ENCODE measurements at places on chromosomes 16 and 17. TPM values are rescaled to one million over a fixed set of nuclear protein-coding genes. Genes with fewer than 3 reads are reported as not detected.

Gene SGSH
- 181 TPM for total RNA-seq

Gene ZPBP2
- 0.84 TPM for total RNA-seq

Gene PSMD7
- 65.4 TPM for total RNA-seq

Gene TSPOAP1
- total RNA-seq = 56.1 TPM

Gene SLC52A1
- total RNA-seq = 0.16 TPM

Gene TLCD3B
- not detected for total RNA-seq

Gene WNT9B
- not detected for total RNA-seq

Gene TRIM25
- total RNA-seq = 45.9 TPM

DNA sequence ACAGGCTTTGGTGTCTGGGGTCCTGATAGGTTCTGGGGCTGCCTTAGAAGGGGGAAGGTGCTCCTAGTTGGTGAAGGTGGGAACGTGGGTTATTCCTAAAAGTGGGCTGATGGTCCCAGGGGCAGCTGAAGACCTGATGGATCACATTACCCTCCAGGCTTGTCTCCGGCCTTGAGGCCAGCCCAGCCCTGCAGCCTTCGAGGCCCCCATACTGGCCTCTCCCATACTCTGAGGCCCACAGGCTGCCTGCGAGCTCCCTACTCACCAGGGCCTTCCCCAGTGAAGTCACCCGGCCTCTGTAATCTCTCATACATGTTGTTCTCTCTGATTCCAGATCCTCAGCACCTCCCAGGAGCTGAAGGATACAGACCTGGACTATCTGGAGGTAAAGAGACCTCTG, 2.7 kb downstream of the RNF112 start:
- DNase-seq = no peak

GRCh38 chr17:18246880-18247612, 11.5 kb downstream of the FLII start:
- DNase-seq = no peak

DNA sequence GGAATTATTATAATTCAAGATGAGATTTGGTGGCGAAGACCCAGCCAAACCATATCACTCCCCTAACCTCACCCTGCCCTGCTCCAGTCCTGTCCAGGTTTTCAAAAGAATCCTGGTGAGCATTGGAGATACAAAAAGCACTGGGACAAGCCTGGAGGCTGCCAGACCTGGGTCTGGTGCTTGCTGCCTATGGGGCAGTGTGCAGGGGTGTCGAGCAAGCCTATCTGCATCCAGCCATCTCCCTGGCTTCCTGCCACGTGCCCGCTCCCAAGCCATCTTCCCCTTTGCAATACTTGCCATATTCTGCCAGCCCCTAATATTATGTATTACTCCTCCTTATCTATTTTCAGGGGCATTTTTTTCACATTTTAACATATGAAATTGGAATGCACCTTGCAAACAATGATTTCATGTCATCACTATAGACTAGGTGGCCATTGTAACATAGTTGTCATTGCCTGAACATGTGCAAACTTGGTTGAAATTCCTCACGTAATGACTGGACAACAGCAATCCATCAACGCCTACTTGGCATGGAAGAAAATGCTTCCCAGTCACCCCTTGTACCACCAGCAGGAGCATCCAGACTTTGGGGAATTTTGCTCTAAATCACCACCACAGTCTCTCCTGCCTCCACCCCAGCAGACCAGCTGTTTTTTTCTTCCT, 8.1 kb upstream of the KDM8 start:
- no peak for DNase-seq

GRCh38 chr16:29925105-29925756, 795 bp downstream of the KCTD13 start:
- DNase-seq = no peak

- no peak for DNase-seq
These were observed 9.1 kb downstream of the NUDT16L1 start for GRCh38 chr16:4702466-4702808.

DNA sequence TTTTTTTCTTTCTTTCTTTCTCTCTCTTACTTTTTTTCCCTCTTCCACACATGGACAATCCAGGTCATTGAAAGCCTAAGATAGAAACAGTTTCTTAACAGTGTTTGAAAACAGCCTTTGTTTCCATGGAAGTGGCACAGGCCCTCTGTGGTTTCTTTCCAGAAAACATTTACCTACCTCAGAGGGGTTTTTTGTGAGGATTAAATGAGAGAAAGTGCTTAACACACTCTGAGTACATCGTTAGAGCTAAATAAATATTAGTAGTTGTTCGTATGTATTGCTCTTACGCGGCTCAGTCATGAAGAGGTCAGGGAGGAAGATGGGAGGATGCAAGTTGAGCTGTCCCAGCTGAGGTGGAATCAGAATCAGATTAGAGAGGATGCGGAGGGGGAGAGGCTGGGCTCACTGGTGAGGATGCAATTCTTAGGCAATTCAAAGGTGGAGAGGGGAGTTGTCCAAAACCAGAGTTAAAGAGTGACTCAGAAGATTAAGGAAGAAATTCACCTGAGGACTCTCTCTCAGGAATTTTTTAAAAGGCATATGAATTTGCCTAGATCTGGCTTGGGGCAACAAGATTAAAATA, 345.4 kb downstream of the PMP22 start:
- no peak for DNase-seq

GRCh38 chr16:82671741-82672140, 45.0 kb downstream of the CDH13 start:
- DNase-seq = no peak

GRCh38 chr16:3400446-3400778, 392 bp downstream of the ZSCAN32 start:
- DNase-seq = no peak

- no peak for DNase-seq
These were observed 4.9 kb downstream of the FMNL1 start for GRCh38 chr17:45226576-45226975.

- no peak for DNase-seq
These were observed 28.1 kb downstream of the BANP start for GRCh38 chr16:87979352-87979751.

GRCh38 chr16:67156143-67156844, 3.4 kb downstream of the TRADD start:
- no peak for DNase-seq

DNA sequence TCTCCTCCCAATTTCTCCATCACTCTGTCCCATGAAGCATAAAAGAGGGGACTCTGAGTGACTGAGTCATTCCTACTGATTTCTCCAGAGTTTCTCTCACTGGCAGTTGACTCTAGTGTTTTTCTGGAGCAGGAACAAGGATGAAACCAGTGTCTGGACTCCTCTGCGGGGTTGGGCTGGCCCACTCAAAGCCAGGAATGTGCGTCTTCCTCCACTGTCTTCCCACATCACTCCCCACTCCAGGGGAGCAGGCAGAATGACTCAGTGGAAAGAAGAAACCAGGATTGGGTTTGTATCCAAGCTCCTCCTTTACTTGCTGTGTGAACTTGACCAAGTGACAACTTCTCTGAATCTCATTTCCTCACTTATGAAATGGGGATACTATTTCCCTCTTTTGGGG, 497.5 kb upstream of the SALL1 start:
- no peak for DNase-seq

DNA sequence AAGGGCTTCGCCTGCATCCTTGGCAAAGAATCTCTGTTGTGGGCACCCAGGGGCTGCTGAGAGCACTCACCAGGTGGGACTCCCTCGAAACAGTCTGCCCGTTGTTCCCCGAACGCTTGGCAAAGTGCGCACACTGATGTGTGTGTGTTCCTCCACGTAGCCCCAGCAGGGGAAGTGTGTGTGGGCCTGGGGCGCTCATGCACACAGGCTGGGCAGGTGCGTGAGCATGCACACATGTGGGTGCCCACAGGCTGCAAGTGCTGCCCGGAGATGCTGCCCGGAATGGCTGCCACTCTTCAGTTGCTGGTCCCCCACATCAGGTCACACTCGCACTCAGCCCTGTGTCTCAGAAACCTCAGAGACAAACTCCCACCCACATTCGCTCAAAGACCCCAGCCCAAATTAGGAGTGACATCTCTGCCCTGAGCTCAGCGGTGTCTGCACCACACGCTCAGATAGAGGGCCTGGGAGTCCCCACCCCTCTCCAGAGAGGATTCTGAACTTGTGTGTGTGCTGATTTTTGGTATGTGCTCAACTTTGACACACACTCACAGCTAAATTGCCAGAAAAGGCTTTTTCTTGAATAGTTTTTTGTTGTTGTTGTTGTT, 119.4 kb downstream of the MGAT5B start:
- no peak for DNase-seq

GRCh38 chr17:59423137-59423724, 91.8 kb downstream of the YPEL2 start:
- no peak for DNase-seq

- DNase-seq = no peak
These were observed 592 bp upstream of the PERCC1 start for GRCh38 chr16:1430214-1430758.
